Hepatocyte (in vitro differentiated cells): ENCODE measurements at places on chromosomes 1 and 21. TPM values are rescaled to one million over a fixed set of nuclear protein-coding genes. Genes with fewer than 3 reads are reported as not detected.

GRCh38 chr21:42465008-42465802, 30.8 kb downstream of the RSPH1 start:
- DNase-seq = peak; percentile 54
- peaks cover 36% of the 10 kb centered on the region for H3K4me1 ChIP-seq
- no peaks in the 10 kb centered on the region for H3K36me3 ChIP-seq
- H3K27ac ChIP-seq = peak overlapping the region; percentile 87

DNA sequence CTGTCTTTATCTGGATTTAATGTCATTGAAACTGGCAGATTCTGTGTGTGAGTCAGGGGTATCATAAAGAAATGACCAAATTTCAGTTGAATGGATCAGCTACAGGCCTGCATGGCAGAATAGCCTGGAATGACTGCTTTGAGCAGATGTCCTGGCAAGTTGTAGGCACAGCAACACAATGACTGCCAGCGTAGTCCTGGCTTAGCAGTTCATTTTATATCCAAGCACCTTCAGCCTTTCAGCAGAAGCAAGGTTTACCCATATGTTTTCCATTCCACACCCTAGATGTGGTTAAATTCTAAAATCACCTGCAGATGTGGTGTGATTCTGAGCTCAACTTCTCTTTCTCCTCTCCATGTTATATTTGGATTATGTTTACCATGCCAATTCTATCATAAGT, 22.3 kb upstream of the PTGFR start:
- H3K36me3 ChIP-seq = no peaks in the 10 kb centered on the region
- DNase-seq = no peak
- no peak overlapping the region for H3K27ac ChIP-seq
- no peaks in the 10 kb centered on the region for H3K4me1 ChIP-seq
- no peaks in the 10 kb centered on the region for H3K27me3 ChIP-seq

The RCAN1 gene
- total RNA-seq = 98.2 and 113 TPM in 2 replicates

The ACOT11 gene
- 6.7 and 13.8 TPM in 2 replicates for total RNA-seq

- DNase-seq = peak; percentile 36
- H3K4me3 ChIP-seq = no peak overlapping the region
- no peak overlapping the region for H3K27ac ChIP-seq
- no peaks in the 10 kb centered on the region for H3K27me3 ChIP-seq
These were observed 378.9 kb downstream of the HHAT start for GRCh38 chr1:210707300-210708240.

DNA sequence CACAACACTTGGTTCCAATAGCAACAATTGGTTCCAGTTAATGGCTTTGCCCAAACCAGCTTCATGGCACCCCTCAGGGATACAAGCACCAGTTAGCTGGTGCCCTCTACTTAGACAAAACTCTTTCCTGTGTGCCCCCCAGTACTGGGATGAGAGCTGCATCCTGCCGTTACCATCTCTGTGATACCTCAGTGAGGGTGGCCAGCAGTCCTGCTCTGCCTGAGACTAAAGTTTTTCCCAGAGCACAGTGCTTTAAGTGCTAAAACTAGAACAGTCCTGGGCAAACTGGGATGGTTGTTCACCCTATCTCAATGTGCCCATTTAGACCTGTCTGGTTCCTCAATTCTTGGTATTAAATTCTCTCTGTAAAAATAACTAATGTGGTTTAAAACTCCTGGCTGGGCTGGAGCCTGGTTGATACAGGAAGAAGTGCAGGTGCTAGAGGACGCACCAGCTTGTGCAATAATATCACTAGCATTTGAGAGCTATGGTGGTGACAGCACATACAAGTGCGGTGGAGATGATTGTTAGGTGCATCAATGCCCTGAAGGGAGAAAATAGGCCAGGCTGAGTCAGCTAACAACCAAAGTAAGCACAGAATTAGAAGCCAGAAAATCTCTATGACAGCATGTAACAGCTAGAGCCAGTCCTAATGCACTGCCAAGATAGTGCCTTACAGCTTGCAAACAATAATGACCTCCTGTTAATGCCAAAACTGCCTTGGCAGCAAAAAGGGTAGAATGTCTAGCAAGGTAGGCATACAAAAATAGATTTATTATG, 179.8 kb upstream of the GALNT2 start:
- no peak for DNase-seq
- H3K4me3 ChIP-seq = no peak overlapping the region
- H3K36me3 ChIP-seq = no peaks in the 10 kb centered on the region
- H3K27ac ChIP-seq = no peak overlapping the region

DNA sequence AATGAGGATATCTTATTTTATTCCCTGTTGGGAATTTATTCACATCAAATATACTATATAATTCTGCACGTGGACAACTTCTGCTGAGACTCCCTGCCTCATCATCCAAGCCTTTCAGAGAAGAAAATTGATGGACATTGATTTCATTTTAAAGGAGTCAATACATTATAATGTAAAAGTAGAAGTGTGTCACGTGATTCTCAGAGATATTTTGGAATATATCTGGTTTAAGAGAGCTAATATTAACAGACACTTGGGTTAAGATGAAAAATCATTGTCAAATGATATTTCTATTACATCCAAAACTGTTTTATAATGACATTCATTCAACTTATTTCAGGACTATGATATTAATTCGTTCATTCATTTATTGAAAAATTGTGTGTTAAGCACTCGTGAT, 314.2 kb downstream of the ADGRL2 start:
- no peaks in the 10 kb centered on the region for H3K4me1 ChIP-seq
- no peak overlapping the region for H3K4me3 ChIP-seq
- DNase-seq = no peak
- no peaks in the 10 kb centered on the region for H3K36me3 ChIP-seq

DNA sequence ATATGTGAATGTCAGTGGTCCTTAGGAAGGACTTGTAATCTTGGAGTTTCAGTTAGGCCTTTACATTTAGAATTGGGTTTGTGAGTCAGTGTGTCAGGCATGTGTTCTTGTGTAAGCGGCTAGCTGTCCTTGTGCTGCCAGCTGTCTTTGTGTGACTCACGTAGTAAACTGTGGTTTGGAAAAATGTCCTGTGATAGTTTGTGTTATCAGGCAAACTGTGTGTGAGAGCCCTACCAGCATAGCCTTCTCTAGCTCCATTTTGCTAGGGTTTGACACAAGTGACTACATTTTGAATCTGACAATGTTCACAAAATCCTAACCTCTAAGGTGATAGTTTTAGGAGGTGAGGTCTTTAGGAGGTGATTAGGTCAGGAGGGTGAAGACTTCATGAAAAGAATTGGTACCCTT, 6.9 kb upstream of the SLC35D1 start:
- DNase-seq = peak; percentile 68
- H3K4me3 ChIP-seq = no peak overlapping the region
- H3K36me3 ChIP-seq = no peaks in the 10 kb centered on the region
- no peaks in the 10 kb centered on the region for H3K27me3 ChIP-seq
- peaks cover 10% of the 10 kb centered on the region for H3K4me1 ChIP-seq

GRCh38 chr1:246789454-246790339, 65.5 kb downstream of the SCCPDH start:
- H3K27me3 ChIP-seq = no peaks in the 10 kb centered on the region
- peaks cover 8% of the 10 kb centered on the region for H3K4me1 ChIP-seq
- no peak overlapping the region for H3K4me3 ChIP-seq
- no peak for DNase-seq
